Skeletal muscle cell (primary cell): ENCODE measurements at places on chromosomes 3 and 15.

DNA sequence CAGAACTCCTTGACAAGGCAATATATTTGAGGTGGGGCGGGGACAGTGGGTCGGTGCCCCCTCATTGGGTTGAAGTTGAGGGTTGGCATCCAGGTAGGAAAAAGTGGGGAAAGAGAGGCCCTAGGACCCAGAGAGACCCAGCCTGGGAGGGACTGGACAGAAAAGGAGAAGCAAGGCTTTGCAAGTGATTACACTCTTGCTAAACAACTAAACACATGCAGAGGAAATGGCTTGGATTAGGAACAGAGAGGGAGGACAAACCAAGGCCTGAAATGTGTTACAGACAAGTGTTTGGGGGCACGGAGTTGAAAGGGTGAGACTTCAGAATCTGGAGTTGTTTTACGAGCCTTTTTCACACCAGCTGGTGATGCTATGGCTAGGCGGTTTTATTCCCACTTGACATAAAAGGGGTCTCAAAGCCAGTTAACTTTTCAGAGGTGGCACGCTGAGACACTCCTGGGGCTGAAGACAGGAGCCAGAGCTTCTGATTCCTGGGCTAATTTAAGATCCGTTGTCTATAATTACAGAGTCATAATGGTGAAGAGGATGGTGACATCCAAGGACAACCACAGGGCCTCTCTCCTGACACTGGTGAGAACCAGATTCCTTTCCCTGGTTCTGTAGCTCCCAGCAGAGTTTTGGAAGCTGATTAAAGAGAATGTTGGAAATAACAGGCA, 7.7 kb upstream of the KCTD6 start:
- no peak for DNase-seq

GRCh38 chr3:180011927-180012326, 24.8 kb downstream of the PEX5L start:
- DNase-seq, result no peak

GRCh38 chr3:116563351-116563750, 118.1 kb upstream of the LSAMP start:
- DNase-seq, result no peak

- no peak for DNase-seq
These were observed 62.2 kb downstream of the PFN2 start for GRCh38 chr3:149908424-149908957.

GRCh38 chr15:68626283-68626682, 47.5 kb downstream of the CORO2B start:
- DNase-seq, result no peak
